ENCODE measurements at places on chromosomes 13 and 19.

- no peak for DNase-seq
Measured at GRCh38 chr13:97695684-97696083, 257.8 kb upstream of the IPO5 start.

DNA sequence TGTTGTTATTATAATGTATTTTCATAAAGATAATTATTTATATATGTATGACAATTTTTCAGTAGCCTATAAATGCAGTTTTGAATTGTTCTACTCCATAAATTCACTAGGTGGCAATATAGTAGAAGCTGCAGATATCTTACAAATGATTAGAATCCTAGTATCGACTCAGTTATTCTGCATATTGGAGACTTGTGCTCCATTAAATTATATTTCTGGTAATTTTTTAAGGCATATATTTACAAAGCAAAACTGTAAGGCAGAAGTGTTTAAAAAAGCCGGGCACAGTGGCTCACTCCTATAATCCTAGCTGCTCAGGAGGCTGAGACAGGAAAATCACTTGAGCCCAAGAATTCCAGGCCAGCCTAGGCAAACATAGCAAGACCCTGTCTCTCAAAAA, 58.7 kb downstream of the DPY19L3 start:
- no peak for DNase-seq

GRCh38 chr19:6045108-6045507, 65.2 kb downstream of the RFX2 start:
- no peak for DNase-seq

DNA sequence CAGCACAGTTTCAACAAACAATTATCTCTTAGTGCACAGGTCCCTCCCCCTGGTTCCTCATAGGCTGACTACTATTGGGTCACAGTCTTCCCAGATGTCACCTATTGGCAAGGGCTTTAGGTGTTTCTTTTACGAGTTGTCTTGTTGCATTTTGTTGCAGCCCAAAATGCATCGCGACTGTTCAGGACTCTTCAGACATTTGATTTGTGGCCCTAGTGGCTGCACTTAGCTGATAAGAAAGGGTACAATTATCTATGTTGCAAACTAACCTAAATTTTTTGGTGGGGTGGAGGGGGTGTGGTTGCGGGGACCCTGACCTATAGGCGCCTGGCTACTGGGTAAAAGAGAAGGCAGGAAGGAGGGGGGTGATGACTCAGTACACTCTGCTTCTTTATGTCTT, 29.1 kb upstream of the ZNF714 start:
- no peak for DNase-seq

DNA sequence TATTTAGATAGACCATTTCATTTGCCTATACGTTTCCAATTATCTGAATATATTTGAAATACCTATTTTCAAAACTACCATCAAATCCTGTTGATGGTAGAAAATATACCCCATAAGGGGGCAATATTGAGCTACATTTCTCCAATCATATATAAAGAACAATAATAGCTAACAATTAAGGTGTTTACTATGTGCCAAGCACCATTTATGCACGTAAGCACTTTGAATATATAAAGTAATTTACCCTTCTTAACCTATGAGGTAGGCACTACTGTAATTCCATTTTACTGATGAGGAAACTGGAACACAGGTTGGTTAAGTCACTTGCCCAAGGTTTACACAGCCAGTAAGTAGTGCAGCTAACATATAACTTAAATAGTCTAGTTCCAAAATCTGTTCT, 79.2 kb downstream of the UBL3 start:
- DNase-seq: no peak

- DNase-seq: no peak
Measured at GRCh38 chr13:24217601-24218281, 57.2 kb downstream of the SPATA13 start.

DNA sequence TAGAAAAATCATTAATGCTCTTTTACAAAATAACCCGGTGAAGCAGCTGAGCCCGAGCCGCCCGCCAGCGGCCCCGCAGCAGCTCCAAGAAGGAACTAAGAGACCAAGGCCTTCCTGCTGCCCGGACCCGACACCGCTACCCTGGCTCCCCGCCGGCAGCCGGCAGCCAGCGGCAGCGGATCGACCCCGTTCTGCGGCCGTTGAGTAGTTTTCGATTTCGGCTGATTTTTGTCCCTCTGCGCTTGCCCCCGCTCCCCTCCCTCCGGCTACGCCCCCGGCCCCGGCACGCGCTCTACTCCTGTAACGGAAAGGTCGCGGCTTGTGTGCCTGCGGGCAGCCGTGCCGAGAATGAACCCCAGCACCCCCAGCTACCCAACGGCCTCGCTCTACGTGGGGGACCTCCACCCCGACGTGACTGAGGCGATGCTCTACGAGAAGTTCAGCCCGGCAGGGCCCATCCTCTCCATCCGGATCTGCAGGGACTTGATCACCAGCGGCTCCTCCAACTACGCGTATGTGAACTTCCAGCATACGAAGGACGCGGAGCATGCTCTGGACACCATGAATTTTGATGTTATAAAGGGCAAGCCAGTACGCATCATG, at the start of gene PABPC3:
Gene PABPC3, plus strand, starts transcription at position 286 of the 603 bp plus-strand sequence. Its CDS starts 63 bp downstream, at position 349.
- DNase-seq: no peak

GRCh38 chr19:12997179-12997966, 2.1 kb downstream of the NFIX start:
- DNase-seq: no peak

Data from vagina (tissue), 2 donors.